ENCODE measurements at places on chromosomes 11 and 22. TPM values are rescaled to one million over a fixed set of nuclear protein-coding genes. Genes with fewer than 3 reads are reported as not detected.

GRCh38 chr11:86108191-86108590, 39.3 kb upstream of the PICALM start:
- no peak for DNase-seq

DNA sequence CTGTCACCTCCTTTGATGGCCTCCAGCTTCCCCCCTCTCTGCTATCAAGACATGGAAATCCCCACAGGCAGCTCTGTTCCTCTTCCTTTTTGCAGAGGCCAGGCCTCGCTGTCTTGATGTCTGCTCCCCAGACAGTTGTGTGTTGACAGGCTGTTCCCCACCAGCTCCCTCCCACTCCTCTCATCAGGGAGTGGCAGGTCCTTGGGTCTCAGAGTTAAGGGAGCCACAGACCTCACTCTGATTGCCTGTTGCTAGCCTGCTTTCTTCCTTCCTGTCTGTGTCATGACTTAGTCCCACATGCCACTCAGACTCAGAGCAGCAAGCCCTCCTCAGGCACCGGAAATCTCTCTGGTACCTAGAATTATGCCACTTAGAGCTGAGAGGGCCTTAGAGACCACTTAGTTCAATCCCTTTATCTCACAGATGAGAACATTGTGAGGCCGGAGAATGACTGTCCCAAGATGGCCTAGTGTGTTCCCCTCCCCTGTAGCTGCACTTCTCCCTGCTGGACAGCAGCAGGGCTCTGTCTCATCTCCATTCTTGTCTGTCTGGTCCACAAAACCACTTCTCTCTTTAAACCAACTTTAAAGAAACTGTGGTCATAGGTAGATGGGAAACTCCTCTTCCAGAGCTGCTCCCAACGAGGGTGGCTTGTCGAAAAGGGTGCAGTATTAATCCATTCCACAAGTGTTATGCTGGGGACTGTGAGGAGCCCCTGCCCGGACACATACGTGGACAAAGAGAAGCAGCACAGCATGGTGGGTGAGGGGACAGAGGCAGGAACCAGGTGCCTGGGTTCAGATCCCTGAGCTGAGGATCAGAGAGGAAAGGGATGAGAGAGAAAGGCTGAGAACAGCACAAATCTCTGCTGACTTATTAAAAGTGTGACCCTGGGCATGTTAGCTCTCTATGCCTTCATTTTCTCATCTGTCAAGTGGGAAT, 4.2 kb downstream of the AMPD3 start:
- DNase-seq, result no peak

- no peak for DNase-seq
These were observed 1.6 kb upstream of the IFITM1 start for GRCh38 chr11:312092-312816.

DNA sequence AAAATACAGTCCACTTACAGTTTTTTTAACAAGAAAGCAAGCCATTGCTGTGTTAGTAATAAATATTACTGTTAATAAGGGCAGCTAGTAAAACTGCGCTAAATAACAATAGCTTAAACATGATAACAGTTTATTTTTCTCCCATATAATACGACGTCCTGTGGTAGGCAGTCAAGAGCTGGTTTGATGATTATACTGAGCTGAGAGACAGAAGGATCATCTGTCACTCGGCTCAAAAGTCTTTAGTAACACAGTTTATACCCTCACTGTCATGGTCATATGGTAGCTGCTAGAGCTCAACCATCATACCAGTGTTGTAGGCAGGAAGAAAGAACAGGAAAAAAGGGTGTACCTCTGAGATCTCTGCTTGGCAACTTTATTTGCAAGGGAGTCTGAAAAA, 29.1 kb upstream of the ANGPTL5 start:
- DNase-seq, result no peak

DNA sequence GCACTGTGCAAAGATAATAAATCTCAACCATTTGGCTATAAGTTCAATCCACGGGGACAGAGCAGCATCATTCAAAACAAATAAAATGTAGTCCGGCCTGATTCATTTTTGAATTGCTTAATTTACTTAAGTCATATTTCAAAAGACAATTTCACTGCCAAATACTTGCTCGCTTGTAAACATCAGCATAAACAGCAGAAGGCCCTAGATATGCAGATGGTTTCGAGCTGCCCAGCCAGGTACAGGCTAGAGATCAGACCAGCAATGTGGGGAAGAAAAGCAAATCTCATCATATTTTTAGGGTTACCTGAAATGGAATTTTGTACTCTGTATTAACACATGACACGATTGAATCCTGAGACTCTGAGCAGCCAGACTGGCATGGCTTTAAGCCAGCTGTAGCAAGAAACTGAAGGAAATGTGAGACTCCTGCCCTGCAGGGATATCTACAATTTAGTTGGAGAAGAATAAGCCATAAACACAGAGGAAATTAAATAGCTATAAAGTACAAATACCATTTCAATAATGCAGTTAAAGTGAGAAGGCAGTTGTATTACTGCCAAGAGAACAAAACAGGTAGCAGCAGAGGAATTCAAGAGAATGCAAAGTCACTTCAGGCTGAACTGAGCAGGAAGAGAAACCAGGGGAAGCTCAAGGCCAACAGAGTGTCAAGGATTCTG, 440.3 kb downstream of the ETS1 start:
- DNase-seq, result no peak

- no peak for DNase-seq
These were observed 518.7 kb downstream of the NTM start for GRCh38 chr11:131889146-131889577.

GRCh38 chr11:61587541-61587941, 6.7 kb upstream of the SYT7 start:
- no peak for DNase-seq

- DNase-seq, result no peak
These were observed 15.6 kb downstream of the OVCH2 start for GRCh38 chr11:7690648-7691047.

Gene KDM4E
- not detected for total RNA-seq

Gene ARHGAP20
- total RNA-seq, result 0.91 TPM

Gene FXYD2
- not detected for total RNA-seq

Gene C11orf87
- total RNA-seq, result 9.0 TPM

Gene MPST
- total RNA-seq, result 65.1 TPM

Gene MMP8
- total RNA-seq, result not detected

Gene KCNA4
- total RNA-seq, result not detected

Gene CYP2D6
- 1.4 TPM for total RNA-seq

Gene C11orf91
- 0.75 TPM for total RNA-seq

Gene MMP13
- 0.21 TPM for total RNA-seq

Gene SLC1A2
- 0.32 TPM for total RNA-seq

Data from osteocyte (in vitro differentiated cells).